ENCODE measurements at places on chromosomes 1 and 21. TPM values are rescaled to one million over a fixed set of nuclear protein-coding genes. Genes with fewer than 3 reads are reported as not detected.

The NRIP1 gene
- 98.4 TPM for total RNA-seq

The GUCA2B gene
- not detected for total RNA-seq

The KLHDC8A gene
- total RNA-seq: 28.9 TPM

The OR2L5 gene
- 2.7 TPM for total RNA-seq

The OLFM3 gene
- total RNA-seq: 36.9 TPM

The GJB3 gene
- total RNA-seq: not detected

The ICOSLG gene
- total RNA-seq: 0.91 TPM

The HMCN1 gene
- 10.8 TPM for total RNA-seq

The PTGFR gene
- 3.0 TPM for total RNA-seq

The IL10 gene
- 0.18 TPM for total RNA-seq

The SFN gene
- total RNA-seq: not detected

The C1orf87 gene
- total RNA-seq: not detected

The GPR52 gene
- 7.3 TPM for total RNA-seq

The AMPD1 gene
- not detected for total RNA-seq

The RGS21 gene
- not detected for total RNA-seq

The C1orf21 gene
- 25.1 TPM for total RNA-seq

The FCRL6 gene
- not detected for total RNA-seq

The ZMYND12 gene
- 0.64 TPM for total RNA-seq

The PTGER3 gene
- 44.7 TPM for total RNA-seq

The FCN3 gene
- total RNA-seq: not detected

All from cerebellum (tissue), 4 donors.